ENCODE measurements at places on chromosomes 1 and 21.

GRCh38 chr1:174414203-174414602 is 33.6 kb upstream of the GPR52 start:
- DNase-seq = no peak

DNA sequence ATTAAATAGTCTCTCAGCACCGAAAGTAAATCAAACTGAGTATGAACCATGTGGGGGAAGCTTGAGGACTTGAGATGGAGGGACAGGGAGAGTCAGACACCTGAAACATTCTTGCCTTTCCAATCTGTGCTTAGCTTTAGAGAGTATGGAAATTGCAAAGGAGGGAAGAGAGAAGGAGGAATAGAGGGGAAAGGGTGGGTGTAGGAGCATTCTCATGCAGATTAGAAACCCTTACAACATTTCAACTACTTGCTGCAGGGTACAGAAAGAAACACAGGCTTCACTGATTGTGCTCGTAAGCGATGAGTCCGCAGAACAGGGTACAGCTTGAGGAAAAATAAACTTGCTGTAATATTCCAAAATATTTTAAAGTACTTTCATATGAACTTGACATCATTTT is 73.8 kb downstream of the NIBAN1 start:
- no peak for DNase-seq

GRCh38 chr1:161068306-161069234 is 1.1 kb downstream of the ARHGAP30 start:
- peak; percentile 65 for DNase-seq

DNA sequence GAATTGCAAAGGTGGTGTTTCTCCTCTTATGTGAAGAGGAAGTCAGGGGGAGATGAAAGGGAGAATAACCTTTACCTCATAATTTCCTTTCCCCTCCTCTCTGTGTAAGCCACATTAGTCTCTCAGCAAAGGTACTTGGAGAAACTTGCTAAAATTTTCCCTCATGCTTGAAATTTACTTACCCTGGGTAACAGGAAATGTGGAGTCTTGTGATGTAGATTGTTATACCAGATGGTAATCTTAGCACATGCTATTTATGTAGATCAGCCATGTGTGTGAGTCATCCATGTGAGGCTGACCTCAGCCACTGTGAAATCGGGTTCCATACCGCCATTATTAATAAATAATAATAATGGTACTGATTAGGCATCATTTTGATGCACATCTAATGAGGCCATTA is 128.4 kb downstream of the TGFB2 start:
- DNase-seq = no peak

DNA sequence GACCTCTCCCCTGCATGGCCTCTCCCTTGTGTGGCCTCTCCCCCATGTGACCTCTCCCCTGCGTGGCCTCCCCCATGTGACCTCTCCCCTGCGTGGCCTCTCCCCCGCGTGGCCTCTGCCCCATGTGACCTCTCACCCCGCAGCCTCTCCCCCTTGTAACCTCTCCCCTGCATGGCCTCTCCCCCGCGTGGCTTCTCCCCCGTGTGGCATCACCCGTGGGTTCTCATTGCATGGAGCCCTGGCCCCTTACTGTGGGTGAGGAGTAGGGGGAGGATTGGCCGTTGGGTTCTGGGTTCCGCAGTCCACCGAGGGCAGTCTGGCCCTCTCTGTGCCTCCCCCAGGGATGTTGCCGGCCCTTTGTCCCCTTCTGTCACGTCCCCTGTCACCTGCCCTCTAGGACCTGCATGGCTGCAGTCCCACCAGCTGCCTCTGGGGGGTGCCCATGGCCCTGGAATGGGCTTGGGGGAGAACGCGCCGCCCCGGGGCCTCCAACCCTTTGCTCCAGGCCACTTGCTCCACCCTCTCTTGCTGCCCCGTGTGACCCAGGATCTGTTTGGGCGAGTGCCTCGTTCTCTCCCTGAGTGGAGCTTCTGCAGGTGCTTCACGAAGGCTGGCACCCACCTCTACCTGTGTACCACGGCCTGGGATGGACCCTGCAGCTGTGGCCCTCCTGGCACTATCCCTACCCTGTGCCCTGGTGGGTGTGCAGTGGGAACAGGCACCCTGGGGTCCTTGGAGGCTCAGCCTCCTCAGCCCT is 21.3 kb downstream of the RRP1 start:
- DNase-seq = peak; percentile 78

- no peak for DNase-seq
Observed at GRCh38 chr1:183872403-183872802, 67.5 kb downstream of the RGL1 start.

GRCh38 chr1:228429007-228429406 is 12.3 kb upstream of the TRIM17 start:
- DNase-seq = no peak

DNA sequence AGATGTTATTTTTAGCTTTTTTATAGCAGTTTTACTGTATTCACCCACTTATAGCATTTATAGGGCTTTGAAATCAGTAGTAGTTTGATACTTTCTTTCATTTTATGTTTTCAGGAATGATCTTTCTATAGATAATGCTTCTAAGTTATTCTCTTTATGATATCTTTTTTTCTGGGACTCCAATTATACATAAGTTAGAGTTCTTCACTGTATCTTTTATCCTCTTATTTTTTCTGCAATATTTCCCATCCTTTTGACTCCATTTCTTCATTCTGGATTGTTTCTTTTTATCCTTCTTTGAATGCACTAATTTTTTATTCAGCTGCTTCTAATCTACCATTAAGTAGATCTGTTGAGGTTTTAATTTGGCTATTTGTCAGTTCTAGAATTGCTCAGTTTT is 73.1 kb downstream of the FMN2 start:
- no peak for DNase-seq

- no peak for DNase-seq
Observed at GRCh38 chr1:84853741-84854721, 39.0 kb downstream of the LPAR3 start.

DNA sequence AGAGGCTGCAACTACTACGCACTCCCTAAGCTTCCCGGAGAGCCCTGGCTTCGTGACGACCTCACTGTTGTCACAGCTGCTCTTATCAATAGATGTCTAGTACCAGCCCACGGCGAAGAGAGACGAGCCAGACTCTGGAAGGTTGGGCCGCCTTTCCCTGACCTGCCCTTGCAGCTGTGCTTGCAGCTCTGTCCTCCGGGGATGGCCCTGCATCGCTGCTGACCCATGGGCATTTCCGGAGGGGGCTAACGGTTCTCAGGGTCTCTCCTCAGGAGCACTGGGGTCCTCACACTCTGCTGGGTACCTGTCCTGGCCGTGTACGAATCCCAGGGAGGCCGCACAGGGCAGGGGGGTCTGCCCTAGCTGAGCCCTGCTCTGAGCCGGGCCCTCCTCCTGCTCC is 93.8 kb upstream of the COL6A1 start:
- DNase-seq = no peak

GRCh38 chr1:54906586-54906985 is 19.6 kb upstream of the DHCR24 start:
- no peak for DNase-seq

GRCh38 chr1:9801909-9802308 is 21.9 kb downstream of the CLSTN1 start:
- DNase-seq = no peak

- DNase-seq = no peak
Observed at GRCh38 chr1:115196296-115196695, 107.0 kb upstream of the TSPAN2 start.

DNA sequence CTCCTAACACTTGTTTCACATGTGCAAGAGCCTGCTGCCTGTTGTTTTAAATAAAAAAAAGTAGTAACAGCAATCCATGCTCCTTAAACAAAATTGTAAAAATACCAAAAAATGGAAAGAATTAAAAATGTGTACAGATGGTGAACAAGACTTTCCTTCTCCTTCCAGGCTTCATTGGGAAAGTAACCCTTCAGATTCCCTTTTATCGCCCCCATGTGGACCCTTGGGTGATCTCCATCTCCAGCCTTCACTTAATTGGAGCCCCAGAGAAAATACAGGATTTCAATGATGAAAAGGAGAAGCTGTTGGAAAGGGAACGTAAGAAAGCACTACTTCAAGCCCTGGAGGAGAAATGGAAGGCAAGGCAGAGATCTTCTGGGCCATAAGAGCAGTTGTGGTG is 14.2 kb downstream of the VPS13D start:
- no peak for DNase-seq

- DNase-seq = no peak
Observed at GRCh38 chr21:25385341-25385740, 221.9 kb downstream of the MRPL39 start.

DNA sequence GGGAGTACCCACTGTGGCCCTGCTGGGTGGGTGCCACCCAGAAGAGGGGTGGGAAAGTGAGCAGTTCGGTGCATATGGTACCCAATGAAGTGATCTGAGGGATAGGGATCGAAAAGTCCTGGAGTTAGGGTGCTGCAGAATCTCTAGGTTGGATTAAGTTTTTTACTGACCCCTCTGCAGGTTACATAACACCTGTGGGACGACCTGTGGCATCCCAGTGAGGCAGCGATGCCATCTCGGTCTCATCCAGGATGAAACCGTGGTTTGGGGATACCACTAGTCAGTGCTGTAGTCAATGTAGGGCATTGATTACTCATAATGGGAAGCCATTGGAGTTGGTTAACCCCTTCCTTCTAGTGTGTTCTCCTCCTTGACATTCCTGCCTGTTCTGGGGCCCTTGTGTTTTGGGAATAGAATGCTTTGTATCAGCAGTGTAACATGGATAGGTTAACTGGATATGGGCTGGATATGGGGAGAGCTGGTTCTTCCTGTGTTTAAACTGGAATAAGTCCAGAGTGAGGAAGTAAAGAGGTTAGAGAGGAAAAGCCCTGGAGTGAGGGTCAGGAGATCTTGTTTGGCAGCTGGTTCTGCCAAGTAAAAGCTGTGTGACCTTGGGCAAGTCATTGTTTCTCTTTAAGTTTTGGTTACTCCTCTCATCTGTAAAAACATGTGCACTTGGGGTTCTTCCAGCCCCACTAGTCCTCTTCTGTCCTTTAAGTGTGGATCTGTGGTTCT is 42.8 kb upstream of the ATF3 start:
- DNase-seq = no peak

DNA sequence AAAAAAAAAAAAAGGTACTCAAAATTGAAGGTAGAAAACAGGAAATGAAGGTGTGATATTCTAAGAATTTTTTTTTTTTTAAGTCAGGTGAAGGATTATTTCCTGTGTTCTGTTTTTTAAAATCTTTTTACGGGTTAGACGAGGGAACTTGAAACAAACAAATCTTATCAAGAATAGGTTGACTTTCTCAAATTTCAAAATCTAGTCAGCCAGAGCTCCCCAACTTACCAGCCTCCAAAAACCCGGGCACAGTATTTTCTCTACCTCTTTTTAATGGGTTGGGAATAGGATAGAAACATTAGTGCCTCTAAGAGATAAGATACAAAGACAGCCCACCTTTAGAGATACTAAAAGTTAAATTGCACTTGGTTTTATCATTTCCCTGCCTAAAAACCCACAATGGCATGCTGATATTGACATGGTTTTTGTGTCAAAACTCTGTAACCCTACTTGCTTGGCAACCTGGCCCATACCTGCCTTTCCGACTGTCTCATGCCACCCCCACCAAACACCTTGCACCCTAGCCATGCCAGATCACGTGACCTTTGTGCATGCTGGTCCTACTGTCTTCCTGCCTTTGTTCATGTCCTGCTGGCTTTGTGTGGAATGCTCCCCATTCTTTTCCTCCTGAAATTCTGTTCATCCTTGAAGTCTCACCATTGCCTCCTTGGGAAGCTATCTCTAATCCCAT is 4.2 kb downstream of the RCAN3 start:
- no peak for DNase-seq

- no peak for DNase-seq
Observed at GRCh38 chr21:22280851-22281250, 1282.6 kb downstream of the NCAM2 start.

DNA sequence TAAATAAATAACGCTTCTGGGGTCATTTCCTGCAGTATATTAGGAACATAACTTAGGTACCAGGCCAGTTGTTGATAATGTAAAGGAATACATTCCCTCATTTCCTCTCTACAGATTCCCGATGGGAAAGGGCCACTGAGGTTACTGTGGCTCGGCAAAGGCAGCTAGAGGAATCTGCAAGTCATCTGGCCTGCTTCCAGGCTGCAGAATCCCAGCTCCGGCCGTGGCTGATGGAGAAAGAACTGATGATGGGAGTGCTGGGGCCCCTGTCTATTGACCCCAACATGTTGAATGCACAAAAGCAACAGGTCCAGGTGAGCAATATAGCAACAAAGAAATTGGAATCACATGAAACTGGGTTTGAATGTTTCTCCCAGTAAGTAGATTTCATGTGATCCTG is 109.6 kb upstream of the BMP8A start:
- DNase-seq = no peak
